ENCODE measurements at places on chromosomes 11 and 22. TPM values are rescaled to one million over a fixed set of nuclear protein-coding genes. Genes with fewer than 3 reads are reported as not detected.

GRCh38 chr11:14774721-14775120 is 117.3 kb downstream of the CYP2R1 start:
- DNase-seq = no peak

DNA sequence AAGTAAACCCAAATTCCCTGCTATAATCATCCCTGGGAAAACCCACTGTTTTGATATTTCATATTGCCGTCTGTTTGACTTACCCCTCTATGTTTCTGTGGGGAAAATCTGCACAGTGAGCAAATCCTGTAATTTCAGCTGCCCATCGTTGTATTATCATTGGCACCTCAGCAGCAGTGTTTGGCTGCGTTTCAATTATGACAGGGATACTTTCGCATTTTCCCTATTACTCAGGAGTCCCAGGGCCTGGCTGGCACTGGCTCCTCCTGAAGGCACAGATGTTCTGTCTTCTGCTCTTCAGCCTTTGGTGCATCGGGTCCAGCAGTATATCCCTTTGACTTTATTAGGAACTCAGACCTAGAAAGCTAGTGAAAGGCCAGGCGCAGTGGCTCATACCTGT is 12.2 kb upstream of the MMP12 start:
- DNase-seq = no peak

- no peak for DNase-seq
Measured at GRCh38 chr11:17763244-17763643, 28.7 kb downstream of the KCNC1 start.

POTEH gene
- total RNA-seq = not detected

DNA sequence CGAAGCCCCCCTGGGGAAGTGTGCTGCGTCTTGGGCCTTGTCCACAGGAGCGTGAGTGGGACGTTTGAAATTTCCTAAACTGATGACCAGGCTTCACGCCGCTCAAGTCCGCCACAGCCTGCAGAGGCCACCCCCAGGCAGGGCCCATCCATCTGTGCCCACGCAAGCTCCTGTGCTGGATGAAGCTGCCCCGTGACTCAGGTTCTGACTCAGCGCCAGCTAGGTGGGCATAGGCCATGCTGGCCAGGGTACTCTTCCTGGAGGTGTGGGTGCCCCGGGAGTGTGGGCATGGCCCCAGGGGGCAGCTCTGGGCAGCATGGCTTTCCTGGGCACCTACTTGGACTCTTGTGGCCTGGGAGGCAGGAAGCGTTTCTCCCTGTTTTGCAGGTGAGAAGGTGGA is 134.8 kb downstream of the CACNA1I start:
- no peak for DNase-seq

DNA sequence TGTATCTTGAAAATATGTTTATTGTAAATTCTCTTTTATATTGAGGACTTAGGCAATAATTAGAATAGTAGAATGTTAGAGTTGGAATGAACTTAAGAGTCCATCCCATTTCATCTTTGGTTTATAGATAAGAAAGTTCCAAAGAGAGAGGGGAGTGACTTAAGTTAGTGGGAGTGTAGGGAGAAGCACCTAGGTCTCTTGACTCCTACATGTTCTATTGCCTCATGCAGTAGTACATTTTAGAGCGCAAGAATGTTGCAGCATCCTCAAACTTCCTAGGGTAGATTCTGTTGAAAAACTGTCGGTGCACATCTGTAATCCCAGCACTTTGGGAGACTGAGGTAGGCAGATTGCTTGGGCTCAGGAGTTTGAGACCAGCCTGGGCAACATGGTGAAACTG is 8.7 kb downstream of the RRM1 start:
- DNase-seq = no peak

- no peak for DNase-seq
Measured at GRCh38 chr22:42158456-42159132, 28.0 kb upstream of the CYP2D6 start.

Measured in right atrium auricular region (tissue), 2 donors.